ENCODE measurements at places on chromosomes 2 and 18. TPM values are rescaled to one million over a fixed set of nuclear protein-coding genes. Genes with fewer than 3 reads are reported as not detected.

The MARCHF4 gene
- not detected for total RNA-seq

DNA sequence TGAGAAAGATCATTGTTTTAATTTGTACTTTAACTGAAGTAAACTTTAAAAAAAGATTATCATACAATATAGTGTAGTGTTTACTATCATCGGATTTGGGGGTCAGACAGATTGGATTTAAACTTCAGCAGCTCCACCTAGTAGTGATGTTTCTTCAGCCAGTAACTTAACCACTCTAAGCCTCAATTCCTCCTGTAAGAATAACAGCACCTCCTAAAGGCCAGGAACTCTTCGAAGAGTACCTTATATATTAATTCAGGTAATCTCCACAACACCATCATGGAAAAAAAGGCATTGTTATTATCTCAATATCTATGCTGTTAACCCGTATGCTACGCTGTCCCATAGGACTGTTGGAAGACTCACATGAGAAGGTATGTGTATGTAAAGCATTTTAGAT is 69.0 kb upstream of the DLGAP1 start:
- DNase-seq, result no peak

The TRIM43 gene
- total RNA-seq, result not detected

DNA sequence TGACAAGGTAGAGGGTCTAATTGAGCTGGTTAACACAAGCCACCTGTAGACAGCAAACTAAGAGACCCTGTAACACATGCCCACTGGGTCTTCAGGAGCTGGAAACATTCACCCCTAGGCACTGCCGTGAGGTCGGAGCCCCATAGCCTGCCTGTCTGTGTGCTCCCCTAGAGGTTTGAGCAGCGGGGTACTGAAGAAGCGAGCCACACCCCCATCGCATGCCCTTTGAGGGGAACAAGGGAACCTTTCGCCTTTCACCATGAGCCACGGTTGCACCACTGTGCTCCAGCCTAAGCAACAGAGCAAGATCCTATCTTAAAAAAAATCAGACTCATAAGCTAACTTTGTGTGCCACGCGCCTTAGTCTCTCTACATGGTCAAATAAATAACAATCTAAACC is 36.2 kb upstream of the RAB27B start:
- no peak for DNase-seq

The RNF152 gene
- 57.7 TPM for total RNA-seq

DNA sequence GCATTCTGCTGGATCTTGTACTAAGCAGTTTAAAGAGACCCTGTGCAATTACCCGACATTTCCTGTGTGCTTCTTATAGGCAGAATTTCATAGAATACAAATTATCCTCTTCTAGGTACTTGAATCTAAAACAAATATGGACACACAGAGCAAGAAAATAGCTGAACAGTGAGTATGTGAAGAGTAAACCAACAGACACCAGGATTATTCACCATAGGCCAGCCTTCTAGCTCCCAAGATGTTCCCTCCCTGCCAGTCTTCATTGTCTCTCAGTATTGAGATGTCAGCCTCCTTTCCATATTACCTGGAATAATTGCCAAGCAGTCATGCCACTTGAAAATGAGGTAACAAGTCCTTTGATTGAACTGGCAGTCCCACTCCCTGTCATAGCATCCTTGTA is 187.1 kb downstream of the PTPRM start:
- DNase-seq, result no peak

DNA sequence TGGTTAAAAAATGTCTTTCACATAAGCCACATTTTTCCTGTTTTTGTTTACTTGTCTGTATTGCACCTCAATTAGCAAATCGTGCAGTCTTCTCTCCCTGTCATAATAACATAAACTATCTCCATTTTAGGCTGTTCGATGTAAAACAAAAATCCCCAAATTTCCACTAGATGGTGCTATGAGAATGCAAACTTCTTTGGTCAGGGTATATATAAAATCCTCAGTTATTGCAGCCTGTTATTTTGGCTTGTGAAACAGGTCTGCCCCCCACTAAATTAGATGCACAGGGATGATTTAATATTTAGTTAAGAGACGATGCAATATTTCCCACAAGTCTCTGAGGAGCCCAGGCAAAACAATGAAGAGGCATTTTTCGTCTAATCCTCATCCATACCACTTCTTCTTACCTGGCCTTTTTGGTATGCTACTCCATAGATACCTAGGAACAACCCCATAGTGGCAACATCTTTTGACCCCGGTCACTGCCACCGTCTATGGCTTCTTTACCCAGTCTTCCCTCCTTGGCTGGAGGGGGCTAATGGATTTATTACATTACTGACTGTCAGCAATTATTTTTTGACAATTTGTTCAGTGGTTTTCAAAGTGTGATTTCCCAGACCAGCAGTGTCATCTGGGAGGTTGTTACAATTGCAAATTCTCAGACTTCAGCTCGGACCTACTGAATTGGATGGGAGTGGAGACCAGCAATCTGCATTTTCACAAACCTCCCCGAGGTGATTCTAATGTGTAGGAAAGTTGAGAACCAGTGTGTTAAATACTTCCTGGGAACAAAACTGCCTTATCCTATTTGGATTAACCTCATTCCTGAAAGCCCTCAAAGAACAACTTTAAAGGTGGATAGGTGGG is 117.4 kb upstream of the CWC22 start:
- no peak for DNase-seq

The RAB6C gene
- not detected for total RNA-seq

DNA sequence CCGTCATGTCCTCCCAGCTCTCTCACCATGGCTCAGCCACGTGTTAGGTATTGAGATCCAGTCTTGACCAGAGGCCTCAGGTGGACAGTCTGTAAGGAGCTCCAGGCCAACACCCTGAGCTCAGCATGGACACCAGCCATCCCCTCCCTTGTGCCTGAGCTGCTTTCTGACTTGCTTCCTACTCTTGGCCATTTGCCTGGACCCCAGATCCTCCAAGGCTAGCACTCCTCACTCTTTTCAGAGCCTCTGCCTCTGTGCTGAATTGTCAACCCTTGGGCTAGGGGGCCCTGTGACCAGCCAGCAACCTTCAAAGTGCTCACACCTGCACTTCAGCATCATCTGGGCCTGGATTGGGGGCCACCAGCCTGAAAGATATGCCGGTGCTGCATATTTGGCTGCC is 46.6 kb downstream of the PAX8 start:
- no peak for DNase-seq
